ENCODE measurements at places on chromosomes 7 and 10.
A peak's percentile ranks its signal among the peaks of the same experiment; 100 is the strongest.

- no peak for DNase-seq
Observed at GRCh38 chr7:44449584-44449928, 40.9 kb downstream of the NUDCD3 start.

GRCh38 chr7:129635300-129636029 lies 23.9 kb downstream of the NRF1 start:
- peak; percentile 42 for DNase-seq

DNA sequence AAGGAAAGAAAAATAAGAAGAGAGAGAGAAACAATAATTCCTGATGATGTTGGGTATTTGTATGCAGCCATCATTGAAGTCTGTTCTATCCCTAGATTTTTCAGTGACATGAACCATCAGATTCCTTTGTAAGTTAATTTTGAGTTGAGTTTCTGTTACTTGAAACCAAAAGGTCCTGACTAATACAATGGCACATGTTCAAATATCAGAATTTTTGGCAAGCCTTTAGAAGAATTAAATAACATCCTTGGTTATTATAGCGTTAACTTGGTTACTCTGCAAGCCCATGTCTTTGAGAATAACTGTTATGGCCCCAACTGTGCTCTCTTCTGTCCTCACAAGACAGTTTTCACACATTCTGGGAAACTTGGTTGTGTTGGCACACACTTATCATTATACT lies 66.5 kb downstream of the SYPL1 start:
- no peak for DNase-seq

DNA sequence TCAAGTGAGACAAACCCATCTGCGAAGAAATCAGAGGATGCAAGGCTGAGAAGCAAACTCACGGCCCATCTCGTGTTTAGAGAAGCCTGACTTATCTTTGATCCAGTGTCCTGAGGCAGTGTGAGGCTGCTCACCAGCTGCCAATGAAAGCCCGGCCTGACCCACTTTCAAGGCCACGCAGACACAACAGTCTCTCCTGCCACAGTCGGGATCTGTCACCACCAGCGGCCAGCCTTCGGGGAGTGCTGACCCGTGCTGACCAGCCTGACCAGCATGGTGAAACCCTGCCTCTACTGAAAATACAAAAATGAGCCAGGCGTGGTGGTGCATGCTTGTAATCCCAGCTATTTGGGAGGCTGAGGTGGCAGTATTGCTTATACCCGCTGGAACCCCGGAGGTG lies 7.4 kb upstream of the DNAJB6 start:
- DNase-seq = no peak

DNA sequence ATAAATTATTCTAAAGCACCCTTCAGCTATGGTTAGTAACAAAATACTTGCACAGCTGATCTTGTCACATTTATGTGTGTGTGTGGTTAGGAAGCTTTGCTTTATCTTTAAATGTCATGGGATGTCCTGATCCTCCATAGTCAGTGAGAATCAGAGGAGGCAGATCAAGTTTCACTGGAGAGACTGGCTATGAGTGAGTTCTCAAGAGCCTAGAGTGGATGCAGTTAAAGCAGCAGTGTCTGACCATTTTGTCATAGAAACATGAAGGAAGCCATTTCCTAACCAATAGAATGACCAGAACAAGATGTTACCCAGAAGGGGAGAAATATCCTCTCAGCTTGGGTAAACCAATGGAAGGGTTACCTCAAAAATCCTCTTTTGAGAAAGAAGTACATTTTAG lies 207.2 kb upstream of the DKK1 start:
- no peak for DNase-seq

GRCh38 chr10:48805848-48806247 lies 121.2 kb downstream of the WDFY4 start:
- no peak for DNase-seq

- DNase-seq = no peak
Observed at GRCh38 chr10:65033957-65034356, 1512.8 kb downstream of the REEP3 start.

DNA sequence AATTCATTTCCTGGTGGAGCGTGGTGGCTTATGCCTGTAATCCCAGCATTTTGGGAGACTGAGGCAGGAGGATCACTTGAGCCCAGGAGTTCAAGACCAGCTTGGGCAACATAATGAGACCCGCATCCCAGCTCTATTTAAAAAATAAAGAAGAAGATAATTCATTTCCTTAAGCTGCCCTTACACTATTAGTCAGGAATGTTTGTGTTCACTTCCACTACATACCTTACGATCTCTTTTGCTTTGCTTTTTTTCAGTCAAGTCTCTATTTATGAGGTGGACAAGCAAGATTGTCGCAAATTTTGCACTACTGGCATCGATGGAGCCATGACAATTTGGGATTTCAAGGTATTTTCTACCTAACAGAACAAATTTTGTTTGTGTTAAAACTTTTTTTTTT lies 11.2 kb upstream of the ARPC1B start:
- no peak for DNase-seq

DNA sequence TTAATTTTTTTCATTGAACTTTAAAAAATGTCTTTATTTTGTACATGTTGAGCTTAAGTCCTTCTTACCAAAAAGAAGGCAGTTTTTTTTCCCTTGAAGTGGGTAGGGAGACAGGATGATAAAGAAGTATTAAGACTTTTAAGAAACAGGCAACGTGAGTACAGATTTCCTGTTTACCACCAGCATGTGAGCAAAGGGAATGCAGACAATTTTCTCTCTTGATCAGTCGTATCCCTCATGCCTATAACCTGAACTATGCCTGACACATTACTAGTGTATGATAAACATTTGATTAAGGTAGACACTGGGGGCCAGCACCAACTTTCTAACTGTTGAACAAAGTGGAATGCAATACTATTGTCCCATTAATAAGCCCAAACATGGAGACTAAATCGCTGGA lies 8.8 kb upstream of the OR2A2 start:
- DNase-seq = no peak

DNA sequence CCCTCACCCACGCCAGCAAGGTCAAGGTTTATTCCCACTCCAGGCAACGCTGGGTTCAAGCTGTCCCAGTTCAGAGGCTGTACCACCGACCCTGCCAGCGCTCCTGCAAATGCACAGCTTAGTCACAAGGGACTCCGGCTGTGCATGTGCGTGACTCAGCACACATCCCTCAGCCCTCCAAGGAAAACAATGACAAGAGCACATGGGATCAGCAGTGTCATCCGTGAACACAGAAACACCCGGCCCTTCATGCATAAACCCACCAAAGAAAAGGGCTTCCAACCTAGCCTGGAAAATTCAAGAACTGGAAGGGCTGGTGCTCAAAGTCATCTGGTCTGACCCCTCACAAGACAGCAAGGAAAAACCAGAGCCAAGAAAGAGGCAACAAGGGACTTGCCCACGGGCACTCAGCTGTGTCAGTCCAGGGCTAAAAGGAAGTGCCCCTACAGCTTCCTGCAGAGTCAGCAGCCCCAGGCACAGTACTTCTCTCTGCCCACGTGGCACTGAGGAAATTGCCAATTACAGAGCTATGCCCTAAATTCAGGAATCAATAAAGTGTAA lies 106.1 kb downstream of the KCNMA1 start:
- no peak for DNase-seq

DNA sequence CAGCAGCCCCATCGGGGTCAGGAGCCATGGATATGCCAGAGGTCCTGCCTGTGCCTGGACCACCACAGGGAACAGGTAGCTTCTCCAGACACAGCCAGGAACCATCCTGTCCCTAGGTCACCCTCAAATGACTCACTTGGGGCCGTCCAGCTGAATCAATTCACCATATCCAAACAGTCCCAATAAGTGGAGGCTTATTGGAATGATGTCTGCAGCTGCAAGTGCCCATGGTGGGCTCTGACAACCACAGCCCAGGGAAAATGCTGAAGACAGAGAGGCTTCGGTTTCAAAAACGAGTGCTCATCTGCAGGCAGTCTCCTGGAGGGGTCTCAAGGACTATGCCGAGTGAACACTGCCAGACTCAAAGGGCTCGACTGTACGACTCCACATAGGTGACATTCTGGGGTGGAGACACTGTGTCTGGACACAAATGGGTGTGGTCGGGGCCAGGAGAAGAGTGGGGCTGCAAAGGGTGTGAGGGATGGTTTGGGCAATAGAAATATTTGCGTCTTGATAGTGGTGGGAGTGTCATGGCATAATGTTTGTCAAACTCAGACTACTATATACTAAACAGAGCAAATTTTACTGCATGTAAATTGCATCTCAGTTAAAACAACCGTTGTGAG lies 204.8 kb downstream of the TNS3 start:
- DNase-seq = no peak

DNA sequence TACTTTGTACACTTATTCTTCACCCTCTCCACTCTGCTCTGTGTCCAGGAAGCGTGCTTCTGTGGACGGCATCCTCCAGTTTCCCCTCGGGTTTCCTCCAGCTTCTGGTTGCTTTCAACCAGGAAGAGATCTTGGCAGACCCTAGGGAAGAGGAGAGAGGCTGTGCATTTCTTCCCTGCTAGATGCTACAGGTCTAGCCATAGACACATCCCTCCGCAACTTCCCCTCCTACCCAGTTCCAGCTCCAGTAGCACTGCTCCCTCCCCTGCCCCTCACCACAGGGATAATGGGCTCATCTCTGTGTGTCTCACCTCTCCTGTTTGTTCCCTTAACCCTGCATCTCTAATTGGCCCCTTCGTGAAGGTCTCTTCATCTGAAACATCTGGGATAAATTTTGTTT lies 16.3 kb downstream of the TLL2 start:
- DNase-seq = no peak

DNA sequence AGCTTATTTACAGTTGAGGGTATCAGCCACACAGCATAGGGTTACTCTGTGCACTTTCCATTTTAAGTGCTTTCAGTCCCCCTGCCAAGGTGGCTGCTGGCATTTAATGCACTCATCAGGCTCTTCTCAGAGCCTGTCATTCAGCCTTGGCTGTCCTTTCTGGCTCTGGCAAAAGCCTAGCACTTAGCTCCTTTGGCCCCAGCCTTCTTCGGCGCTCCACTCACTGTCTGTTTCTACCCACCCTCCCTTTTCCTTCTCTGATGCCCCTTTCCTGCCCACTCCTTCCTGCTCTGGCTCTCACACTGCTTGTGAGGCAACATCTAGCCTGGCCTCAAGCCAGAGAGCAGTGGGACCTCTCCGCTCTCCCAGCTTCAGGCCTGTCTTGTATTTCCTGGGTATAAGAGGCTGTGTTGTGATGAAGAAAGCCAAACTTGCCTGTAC lies 60.2 kb downstream of the WIPF3 start:
- DNase-seq = no peak

- no peak for DNase-seq
Observed at GRCh38 chr10:117699436-117700075, 157.0 kb downstream of the EMX2 start.

DNA sequence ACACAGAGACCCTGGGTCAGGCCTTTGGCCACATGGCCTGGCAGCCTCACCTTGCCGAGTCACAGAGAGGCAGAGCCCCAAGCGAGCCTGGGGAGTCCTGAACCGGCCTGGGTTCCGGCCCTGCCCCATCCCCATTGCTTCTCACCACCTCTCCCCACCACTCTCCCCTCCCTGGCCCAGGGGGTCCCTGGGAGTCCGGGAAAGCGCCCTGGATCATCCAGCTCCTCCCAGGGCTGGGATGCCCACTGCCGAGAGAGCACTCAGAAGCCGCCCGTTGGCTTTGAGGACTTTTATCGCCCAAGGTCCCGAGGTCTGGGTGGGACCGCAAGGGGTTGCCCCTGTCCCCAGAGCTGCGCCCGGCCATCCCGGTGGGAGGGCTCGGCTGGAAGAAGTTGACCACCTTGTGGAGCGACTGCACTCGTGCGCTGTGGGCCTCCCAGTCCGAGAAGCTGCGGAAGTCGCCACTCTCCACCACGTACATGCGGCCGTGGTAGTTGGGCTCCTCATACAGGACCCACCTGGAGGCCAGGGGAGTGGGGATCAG lies 8.1 kb downstream of the CRYGN start:
- DNase-seq = no peak

DNA sequence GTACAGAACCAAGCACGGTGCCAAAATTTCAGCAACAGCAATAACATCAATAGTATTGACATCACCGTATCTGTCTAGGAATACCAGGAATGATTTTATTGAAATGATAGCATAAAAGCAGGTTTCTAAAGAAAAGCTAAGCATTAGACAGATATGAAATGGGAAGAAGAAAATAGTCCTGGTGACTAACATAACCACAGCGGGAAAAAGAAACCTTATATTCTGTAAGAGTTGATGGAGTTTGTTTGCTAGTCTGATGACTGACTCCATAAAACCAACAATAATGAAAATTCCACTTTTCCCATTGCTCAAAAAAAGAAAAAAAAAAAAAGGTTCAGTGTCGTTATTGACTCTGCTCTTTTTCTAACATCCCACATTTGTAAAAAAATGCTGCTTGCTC lies 668.3 kb downstream of the IPMK start:
- no peak for DNase-seq

DNA sequence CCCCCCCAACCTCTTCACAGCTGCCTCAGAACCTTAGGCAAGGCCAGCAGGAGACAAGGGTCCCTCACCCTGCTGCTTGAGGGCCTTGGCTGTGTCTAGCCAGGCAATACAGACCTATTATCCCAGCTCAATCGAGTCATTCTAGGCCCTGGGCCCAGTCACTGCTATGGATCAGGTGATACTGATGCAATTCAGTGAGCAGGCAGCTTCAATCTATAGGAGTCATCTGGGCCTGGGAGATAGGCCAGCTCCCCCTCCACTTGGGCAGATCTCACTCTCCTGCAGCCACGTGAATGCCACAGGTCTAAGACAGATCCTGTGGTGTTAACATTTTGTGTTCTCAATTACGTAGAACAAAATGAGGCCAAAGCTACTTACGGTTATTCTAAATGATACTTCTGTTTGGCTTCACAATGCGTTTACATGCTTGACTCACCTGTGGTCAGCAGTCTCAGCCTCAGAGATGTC lies 68.0 kb upstream of the LRRC4 start:
- no peak for DNase-seq

DNA sequence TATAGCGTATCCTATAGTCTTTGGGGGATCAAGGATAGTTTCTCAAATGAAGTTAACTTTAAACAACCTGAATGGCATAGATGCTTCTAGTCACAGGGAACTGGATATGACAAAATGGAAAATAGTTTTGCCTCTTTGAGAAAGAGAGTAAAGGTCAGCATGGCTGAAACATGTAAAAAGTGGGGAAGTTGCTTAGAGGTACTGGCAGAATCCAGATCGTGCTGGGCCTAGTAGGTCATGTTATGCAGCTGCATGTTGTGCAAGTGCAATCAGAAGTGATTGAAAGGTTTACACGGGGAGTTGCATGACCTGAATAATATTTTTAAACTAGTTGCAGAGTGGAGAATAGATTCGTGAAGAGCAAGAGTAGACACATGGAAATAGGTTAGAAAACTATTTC lies 201.1 kb upstream of the HDAC9 start:
- no peak for DNase-seq

DNA sequence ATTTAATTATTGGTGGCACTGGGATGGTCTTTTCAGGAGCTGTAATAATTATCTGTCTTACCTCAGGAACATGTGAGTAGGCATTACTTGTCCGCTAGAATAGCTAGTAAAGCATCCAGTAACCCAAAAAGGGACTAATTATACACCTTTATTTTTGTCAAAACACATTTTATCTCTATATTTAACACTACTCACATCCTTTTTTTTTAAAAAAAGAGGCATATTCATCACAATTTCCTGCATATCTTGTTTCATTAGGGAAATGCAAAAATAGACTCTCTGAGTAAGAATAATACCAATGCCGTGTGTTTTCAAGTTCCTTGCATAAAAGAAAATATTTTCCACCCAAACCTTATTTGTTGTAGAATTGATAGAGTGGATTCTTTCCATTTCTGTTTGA lies 99.5 kb downstream of the VTI1A start:
- no peak for DNase-seq

Data from stimulated activated CD4-positive, alpha-beta T cell treated with anti-CD3 and anti-CD28 coated beads, Interleukin-1b, Interleukin-23, amount 100 ng/mL, for 1 hour (primary cell).